ENCODE measurements at places on chromosomes 1 and 21.
A peak's percentile ranks its signal among the peaks of the same experiment; 100 is the strongest.

DNA sequence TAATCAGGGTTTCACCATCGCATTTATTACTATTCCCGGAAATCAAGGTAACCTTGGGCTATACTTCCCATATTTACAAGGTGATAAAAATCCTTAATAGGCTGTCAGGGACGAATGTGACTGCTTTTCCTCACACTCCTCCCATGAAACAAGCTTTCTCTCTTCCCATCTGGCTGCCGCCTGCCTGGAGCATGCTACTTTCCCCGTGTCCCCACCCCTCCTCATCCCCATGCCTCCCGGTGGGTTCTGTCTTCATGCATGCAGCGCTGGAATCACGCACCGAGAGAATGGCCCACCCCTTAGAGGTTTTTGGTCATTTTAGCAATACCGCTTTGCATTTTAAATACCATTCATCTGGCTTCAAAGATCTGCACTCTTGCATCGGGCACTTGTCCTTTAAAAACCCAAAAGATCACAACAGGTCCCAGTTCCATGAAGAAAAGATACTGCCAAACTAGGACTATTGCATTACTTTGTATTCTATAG lies 339.1 kb downstream of the NTNG1 start:
- no peak for DNase-seq

DNA sequence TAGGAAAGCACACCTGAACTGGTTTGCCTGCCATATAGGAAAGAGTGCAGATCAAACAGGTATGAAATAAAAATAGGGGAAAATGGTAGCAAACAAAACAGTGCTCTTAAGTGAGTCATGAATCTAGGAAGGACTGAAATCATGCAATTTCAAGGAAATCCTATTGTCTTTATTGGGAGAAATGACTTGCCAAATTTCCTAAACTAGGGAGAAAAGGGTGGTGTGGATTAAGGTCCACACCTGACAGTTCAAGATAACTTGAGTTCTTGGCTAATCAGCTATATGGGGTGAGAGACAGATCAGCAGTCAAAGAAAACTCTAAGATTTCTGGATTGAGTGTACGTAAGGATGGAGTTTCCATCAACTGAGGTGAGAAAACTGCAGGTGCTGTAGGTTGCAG lies 101.1 kb downstream of the PRKAB2 start:
- DNase-seq = no peak

- DNase-seq = no peak
Observed at GRCh38 chr1:44347280-44347679, 7.8 kb downstream of the ERI3 start.

DNA sequence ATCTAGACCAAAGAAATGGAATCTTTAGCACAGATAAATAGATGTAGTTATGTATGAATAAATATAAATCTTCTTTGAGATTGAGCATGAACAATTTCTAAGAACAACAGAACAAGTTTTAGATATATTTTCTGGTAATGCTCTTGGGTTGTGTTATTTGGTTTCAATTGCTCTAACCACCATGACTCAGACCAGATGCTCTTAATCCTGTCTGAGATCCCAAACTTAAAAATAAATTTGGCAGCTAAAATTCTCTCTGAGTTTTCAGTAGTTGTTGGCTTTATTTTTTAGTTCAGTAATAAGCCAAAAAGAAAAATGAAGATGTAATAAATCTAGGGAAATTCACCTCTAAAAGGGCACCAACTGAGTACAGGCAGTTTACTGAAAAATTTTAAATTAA lies 1693.4 kb downstream of the NCAM2 start:
- DNase-seq = no peak

DNA sequence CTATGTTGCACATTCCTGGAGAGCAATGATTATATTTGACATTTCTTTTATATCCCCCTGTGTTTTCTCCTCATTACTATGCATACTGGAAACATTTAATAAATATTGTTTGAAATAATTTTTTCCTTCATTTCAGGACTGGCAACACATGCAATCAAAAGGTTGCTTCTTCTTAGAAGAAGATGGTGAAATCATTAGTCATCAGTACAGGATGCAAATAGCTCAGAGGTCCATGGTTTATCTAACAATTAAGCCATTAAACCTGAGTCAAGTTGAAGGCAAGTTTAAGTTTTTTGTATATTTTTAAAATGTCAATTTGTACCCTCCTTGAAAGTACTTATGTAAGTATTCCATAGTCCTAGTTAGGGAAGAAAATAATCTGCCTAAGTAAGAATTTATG lies 22.5 kb downstream of the EFCAB7 start:
- DNase-seq = no peak

- DNase-seq = no peak
Observed at GRCh38 chr1:23904748-23905357, 8.3 kb downstream of the CNR2 start.

- DNase-seq = no peak
Observed at GRCh38 chr1:231550448-231550781, 21.9 kb downstream of the TSNAX start.

DNA sequence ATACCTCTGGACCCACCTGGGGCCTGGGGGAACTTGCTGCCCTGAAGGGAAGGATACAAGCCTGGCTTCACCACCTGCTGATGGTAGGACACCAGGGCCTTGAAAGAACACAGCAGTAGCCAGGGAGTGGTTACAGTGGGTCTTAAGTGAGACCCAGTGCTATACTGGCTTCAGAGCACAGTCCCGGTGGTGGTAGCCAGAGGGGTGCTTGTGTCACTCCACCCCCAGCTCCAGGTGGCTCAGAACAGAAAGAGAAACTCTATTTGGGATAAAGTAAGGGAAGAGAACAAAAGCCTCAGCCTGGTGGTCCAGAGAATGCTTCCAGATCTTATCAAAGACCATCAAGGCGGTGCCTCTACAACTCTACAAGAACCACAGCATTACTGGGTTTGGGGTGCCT lies 37.2 kb downstream of the VAV3 start:
- DNase-seq = no peak

DNA sequence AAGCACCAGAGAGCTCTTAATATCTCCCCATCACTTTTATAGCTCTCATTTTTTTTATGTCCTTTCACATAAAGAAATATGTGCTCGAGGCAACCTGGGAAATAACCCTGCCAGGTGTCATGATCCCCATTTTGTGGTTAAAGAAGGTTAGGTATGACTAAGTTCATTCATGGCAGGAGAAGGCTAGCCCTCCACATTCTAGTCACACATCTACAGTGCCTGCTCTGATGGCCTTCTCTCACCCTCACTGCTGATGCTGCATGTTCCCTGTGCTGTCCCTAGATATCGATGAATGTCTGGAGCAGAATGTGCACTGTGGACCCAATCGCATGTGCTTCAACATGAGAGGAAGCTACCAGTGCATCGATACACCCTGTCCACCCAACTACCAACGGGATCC lies 187.5 kb downstream of the TPR start:
- DNase-seq = no peak

- no peak for DNase-seq
Observed at GRCh38 chr1:33710967-33711366, 152.9 kb upstream of the HMGB4 start.

DNA sequence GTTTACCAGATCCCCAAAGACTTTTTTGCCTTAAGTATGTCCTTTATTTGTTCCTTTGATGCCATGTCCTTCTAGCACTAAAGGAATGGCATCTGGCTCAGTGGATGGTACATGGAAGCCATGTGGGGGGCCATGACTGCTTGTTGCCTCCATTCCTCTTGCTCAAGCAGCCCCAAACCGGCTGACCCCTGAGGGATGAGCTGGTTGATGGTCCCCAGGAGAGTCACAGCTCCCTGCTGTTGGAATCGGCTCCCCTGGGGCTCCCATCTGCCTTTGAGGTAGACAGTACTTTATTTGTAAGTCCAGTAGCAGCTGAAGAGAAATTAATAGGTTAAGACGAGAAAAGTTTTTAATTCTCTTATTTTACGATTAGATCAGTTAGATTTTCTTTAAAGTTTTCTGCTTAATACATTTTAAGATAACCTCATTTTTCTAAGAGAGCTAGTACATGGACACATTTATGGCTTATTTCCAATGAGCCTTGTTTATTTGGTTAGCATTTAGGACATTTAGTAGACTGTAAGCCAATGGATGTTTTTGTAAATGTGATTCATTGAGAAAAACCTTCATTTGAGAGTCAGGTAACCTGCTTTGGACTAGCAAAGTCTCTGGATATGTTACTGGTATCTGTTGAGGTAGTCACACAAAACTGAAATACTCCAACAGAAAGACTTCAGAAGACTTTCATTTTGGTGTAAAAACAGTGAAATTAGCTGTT lies 88.2 kb downstream of the CAMTA1 start:
- no peak for DNase-seq

DNA sequence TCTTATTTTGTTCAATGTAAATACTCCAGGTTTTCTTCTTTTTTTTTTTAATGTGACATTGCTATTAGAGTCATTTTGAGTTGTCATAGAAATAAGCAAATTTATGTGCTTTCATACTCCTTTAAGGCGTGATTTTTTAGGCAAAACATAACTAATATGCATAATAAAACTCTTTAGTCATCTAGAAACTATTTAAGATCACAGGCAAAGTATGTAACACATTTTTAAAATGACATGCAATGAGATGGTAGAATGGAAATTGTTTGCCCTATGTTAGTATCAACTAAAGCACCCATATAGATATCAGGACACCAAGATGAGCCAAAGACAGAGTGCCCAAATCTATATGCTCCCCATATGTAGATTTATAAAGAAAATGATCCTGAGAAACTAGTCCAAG lies 41.5 kb upstream of the SGIP1 start:
- DNase-seq = no peak

GRCh38 chr1:117650840-117651568 lies 45.2 kb downstream of the TENT5C start:
- no peak for DNase-seq

- DNase-seq = no peak
Observed at GRCh38 chr1:22791831-22792347, 81.2 kb downstream of the EPHB2 start.

DNA sequence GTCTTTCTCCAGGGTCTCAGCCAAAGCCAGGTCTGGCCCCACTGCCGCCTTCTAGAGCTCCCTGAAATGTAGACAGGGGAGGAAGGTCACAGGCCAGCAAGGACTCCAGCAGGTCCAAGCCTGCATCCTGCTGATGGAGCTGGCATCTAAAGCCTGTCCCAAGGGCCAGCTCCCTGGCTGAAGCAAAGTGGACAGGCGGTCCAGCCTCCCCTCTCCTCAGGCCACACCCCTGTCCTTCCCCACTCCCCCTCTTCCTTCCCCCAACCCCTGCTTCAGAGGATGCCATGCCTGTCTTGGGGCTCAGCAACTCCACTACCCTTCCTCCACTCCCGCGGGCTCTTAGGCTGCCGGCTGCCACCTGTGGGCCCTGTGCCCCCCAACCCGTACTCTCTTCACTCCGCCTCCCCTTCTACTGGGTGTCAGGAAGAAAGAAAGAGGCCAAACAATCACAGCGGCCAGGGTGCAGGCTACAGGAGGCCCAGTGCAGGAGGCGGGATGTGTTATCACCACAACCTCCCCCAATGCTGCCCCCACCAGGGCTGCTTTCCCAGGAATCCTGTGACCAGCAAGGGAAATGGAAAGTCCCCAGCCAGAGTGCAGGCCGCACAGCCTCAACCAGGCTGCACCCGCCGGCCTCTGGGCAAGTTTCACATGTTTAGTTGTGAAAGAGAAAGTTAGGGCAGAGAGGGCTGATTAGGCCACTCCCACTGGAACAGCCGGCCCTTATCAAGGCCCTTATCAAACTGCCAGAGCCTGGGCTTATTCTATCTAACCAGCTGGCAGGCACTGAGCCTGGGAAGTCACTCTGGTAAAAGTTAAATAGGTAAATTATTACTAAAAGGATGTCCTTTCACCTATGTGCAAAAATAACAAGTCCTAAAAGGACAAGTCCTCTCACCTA lies 34.1 kb downstream of the ACOT7 start:
- peak; percentile 78 for DNase-seq

DNA sequence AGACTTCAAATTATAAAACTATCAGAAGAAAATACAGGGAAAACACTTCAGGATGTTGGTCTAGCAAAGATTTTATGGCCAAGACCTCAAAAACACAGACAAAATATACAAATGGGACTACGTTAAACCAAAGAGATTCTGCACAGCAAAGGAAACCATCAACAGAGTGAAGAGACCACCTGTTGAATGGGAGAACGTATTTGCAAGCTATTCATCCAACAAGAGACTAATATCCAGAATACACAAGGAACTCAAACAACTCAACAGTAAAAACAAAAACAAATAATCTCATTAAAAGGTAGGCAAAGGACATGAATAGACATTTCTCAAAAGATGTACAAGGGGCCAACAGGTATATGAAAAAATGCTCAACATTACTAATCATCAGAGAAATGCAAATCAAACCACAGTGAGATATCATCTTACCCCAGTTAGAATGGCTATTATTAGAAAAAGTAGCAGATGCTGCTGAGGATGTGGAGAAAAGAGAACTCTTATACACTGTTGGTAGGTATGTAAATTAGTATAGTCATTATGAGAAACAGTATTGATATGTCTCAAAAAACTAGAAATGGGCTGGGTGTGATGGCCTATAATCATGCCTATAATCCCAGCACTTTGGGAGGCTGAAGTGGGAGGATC lies 112.6 kb downstream of the LRIG2 start:
- no peak for DNase-seq

DNA sequence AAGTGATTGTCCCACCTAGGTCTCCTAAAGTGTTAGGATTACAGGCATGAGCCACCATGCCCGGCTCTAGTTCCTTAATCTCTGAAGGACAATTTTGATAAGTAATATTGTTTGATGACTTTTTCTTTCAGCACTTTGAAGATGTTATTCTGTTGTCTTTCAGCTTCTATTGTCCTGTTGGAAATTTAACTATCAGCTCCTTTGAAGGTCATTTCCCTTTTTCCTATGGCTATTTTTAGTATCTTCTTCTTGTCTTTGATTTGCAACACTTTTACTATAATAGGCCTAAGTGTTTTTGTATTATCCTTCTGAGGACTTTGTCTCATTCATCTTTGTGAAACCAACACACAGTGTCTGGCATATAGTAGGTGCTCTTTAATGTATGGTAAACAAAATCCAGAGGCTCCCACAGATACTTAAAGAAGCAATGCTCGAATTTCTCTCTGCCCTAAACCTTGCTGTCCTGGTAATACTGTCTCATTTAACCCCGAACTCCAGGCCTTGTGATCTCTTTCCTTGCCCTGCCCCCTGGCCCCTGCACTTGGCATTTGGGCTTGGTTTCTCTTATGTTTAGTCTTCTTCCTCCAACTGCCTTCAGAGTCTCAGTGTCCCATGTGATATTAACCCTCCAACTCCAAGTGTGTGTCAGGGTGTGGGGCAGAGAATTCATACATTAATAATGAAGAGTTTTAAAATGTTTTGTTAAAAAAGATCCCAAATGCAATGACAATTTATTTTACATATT lies 19.0 kb upstream of the AGO1 start:
- DNase-seq = no peak

GRCh38 chr1:234619071-234619480 lies 9.1 kb upstream of the IRF2BP2 start:
- no peak for DNase-seq

Measured in tibial artery (tissue), 4 donors.